ENCODE measurements at places on chromosomes 6 and 20. TPM values are rescaled to one million over a fixed set of nuclear protein-coding genes. Genes with fewer than 3 reads are reported as not detected.

USP49 gene
- polyA plus RNA-seq = 0.58 TPM

SNX21 gene
- polyA plus RNA-seq = 23.5 TPM

LRFN2 gene
- not detected for polyA plus RNA-seq

CD40 gene
- polyA plus RNA-seq = 19.9 TPM

SCRT2 gene
- polyA plus RNA-seq = not detected
